ENCODE measurements at places on chromosomes 4 and X.

DNA sequence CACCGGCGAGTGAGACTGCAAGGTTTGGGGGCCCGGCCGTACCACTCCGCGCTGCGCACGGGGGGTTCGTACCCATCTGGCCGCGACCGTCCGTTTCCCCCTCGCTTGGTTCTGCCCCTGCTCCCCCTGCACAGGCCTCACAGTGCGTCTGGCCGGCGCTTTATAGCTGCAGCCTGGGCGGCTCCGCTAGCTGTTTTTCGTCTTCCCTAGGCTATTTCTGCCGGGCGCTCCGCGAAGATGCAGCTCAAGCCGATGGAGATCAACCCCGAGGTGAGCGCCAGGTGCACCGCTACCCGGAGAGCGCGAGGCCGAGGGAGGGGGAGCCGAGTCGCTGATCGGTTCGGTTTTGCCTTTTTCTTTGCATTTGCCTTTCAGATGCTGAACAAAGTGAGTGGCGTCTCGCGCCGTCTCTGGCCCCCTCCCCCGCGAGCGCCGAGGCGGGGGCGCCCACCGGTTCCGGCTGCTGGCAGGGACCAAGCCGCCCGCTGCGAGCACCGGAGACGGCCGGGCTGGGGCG, at the start of gene UCHL1:
Gene UCHL1, plus strand, starts transcription at position 189 of the 517 bp plus-strand sequence. Its CDS starts 49 bp downstream, at position 238.
- H3K36me3 ChIP-seq, result no peaks in the 10 kb centered on the region
- H3K4me1 ChIP-seq, result no peaks in the 10 kb centered on the region
- H3K4me3 ChIP-seq, result no peak within 1 kb of the TSS
- DNase-seq, result no peak
- no peak within 1 kb of the TSS for H3K27ac ChIP-seq

DNA sequence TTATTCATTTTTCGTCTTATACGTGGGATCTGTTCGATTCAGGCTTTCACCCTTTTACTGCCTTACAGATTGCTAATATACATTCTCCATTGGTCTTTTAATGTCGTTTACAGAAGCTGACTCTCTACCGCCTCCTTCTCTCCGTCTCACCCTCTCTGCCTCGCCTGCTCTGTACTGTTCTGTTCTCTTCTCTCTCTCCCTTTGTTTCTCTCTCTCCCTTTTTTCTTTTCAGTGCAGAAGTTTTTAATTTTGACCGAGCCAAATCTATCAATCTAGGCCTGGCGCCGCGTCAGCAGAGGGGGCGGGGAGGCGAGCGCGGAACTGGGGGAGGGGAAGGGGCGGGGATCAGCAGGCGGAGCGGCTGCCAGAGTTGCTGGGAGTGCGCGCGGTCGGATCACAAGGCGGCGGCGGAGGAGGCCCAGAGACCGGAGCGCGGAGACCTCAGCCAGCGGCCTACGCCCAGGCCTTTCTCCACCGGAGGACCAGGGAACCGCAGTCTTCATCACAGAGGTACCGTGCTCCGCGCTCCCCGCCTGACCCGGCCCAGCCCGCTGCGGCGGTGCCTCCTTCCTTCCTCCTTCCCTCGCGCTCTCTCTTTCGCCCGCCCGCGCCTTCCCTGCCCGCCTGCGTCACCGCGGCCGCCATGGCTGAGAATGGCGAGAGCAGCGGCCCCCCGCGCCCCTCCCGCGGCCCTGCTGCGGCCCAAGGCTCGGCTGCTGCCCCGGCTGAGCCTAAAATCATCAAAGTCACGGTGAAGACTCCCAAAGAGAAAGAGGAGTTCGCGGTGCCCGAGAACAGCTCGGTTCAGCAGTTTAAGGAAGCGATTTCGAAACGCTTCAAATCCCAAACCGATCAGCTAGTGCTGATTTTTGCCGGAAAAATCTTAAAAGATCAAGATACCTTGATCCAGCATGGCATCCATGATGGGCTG, at the start of gene UBQLN2:
Gene UBQLN2, plus strand, starts transcription at position 397 of the 931 bp plus-strand sequence. Its CDS starts 247 bp downstream, at position 644.
- peak; percentile 77 for DNase-seq
- peak within 1 kb of the TSS; percentile 86 for H3K4me3 ChIP-seq
- no peaks in the 10 kb centered on the region for H3K27me3 ChIP-seq
- peaks cover under 1% of the 10 kb centered on the region for H3K4me1 ChIP-seq
- peak within 1 kb of the TSS; percentile 93 for H3K27ac ChIP-seq

DNA sequence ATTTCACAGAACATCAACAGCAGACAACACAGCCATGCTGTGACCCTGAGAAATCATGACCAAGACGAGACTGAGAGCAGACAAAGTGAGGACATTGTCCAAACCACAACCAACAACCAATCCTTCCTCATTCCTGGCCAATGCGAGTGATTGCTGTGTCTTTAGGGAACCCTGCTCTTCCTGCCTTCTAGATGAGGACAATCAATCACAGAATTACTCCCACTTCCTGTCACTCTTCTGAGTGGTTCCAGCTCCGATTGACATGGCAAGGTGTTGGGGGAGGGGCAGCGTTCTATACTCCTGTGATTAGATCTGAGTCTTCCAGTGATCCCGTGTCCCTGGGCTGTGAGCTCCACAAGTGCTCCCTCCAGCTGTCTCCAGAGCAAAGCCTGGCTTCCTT, 227.8 kb downstream of the STIM2 start:
- H3K36me3 ChIP-seq, result no peaks in the 10 kb centered on the region
- H3K4me1 ChIP-seq, result peaks cover 11% of the 10 kb centered on the region
- no peak overlapping the region for H3K4me3 ChIP-seq
- peaks cover 7% of the 10 kb centered on the region for H3K27me3 ChIP-seq
- DNase-seq, result no peak
- no peak overlapping the region for H3K27ac ChIP-seq

- H3K4me1 ChIP-seq, result peaks cover 15% of the 10 kb centered on the region
- no peak overlapping the region for H3K27ac ChIP-seq
- no peak overlapping the region for H3K4me3 ChIP-seq
- no peak for DNase-seq
Measured at GRCh38 chrX:47579537-47579936, 2.7 kb upstream of the TIMP1 start.

DNA sequence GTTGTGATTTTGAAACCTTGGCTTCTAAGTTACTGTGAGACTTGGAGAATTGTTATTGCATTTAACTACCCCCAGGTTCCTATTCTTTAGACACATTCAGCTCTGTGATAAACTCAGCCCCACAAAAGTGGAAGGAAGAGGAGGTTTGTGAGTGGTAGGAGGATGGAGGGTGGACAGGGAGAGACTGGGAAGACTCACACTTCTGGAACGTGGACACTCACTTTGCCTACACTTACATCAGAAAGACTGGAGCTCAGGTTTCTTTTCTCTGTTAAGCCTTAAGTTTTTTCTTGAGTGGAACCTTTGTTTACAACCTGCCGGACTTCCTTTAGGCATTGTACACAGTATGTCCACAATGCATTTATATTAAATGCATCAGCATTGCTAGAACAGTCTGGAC, 99.0 kb downstream of the AREG start:
- no peaks in the 10 kb centered on the region for H3K27me3 ChIP-seq
- H3K36me3 ChIP-seq, result no peaks in the 10 kb centered on the region
- H3K4me3 ChIP-seq, result no peak overlapping the region
- H3K4me1 ChIP-seq, result no peaks in the 10 kb centered on the region
- no peak overlapping the region for H3K27ac ChIP-seq
- DNase-seq, result no peak

DNA sequence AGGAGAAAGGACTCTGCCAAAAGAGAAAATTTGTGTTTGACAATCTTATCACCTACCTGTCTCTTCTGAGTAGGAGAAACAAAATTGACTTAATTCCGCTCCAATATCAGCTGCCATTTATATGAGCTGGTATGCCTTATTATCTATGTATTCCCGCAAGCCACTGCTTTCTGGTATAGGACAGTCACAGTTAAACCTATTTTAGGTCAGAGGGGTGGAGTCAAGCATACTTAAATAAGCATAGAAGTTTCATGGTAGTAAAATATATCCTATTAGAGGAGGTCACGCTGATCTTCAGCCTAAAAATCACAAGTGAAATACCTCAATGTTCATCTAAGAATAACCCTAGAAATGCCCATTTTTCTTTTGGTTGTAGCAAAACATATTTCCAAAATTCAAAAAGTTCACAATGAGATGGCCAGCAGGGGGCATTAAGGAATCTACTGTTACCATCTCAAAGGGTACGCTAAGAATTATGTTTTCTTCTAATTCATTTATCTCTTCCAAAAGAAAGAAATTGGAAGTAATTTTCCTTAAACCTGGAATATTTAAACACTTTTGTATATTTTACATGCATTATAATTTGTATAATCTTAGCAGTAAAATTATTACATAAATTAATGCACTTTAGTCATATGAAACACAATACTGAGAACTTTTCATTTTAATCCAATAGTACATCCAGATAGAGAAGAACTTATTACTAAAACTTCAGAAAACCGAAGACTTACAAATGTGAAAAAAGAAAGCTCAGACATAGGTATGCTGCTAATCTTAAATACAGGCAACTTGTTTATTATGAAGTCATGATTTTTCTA, 10.5 kb downstream of the PPAT start:
- no peak overlapping the region for H3K27ac ChIP-seq
- peak; percentile 47 for DNase-seq
- no peak overlapping the region for H3K4me3 ChIP-seq
- H3K36me3 ChIP-seq, result no peaks in the 10 kb centered on the region

- no peaks in the 10 kb centered on the region for H3K36me3 ChIP-seq
- no peak overlapping the region for H3K4me3 ChIP-seq
- no peaks in the 10 kb centered on the region for H3K27me3 ChIP-seq
- DNase-seq, result no peak
Measured at GRCh38 chr4:97525236-97525635, 618.0 kb downstream of the STPG2 start.

DNA sequence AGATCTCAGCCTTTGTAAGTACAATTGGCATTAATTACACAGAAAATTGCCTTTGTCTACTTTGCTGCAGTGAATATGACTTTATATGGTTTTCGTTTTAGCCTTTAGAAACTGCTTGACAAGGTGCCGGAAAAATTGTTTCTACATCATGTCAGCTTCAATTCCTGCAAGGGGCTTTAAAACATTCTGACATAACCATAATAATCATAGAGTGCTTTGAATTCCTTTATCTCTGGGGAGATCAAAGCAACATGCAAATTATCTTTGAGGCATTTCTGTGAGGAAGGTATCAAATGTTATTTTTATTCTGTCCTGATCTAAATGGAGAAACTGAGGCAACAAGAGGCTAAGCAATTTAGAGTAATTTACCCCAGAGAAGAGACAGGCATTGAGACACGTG, 57.8 kb downstream of the MMRN1 start:
- no peak overlapping the region for H3K27ac ChIP-seq
- no peaks in the 10 kb centered on the region for H3K36me3 ChIP-seq
- H3K4me3 ChIP-seq, result no peak overlapping the region
- no peaks in the 10 kb centered on the region for H3K4me1 ChIP-seq

- H3K27me3 ChIP-seq, result no peaks in the 10 kb centered on the region
- no peak overlapping the region for H3K27ac ChIP-seq
- H3K36me3 ChIP-seq, result no peaks in the 10 kb centered on the region
- no peaks in the 10 kb centered on the region for H3K4me1 ChIP-seq
- no peak for DNase-seq
Measured at GRCh38 chr4:100929758-100930157, 411.9 kb upstream of the EMCN start.

- DNase-seq, result no peak
- H3K4me1 ChIP-seq, result no peaks in the 10 kb centered on the region
Measured at GRCh38 chrX:140733766-140734342, 24.3 kb downstream of the LINC00632 start.

GRCh38 chrX:100070334-100070849, 339.7 kb downstream of the PCDH19 start:
- H3K4me1 ChIP-seq, result no peaks in the 10 kb centered on the region
- H3K4me3 ChIP-seq, result no peak overlapping the region
- H3K27ac ChIP-seq, result no peak overlapping the region

- H3K27me3 ChIP-seq, result no peaks in the 10 kb centered on the region
- H3K27ac ChIP-seq, result no peak overlapping the region
- no peaks in the 10 kb centered on the region for H3K36me3 ChIP-seq
- H3K4me1 ChIP-seq, result no peaks in the 10 kb centered on the region
- no peak for DNase-seq
- no peak overlapping the region for H3K4me3 ChIP-seq
Measured at GRCh38 chrX:54482839-54483593, 13.0 kb downstream of the FGD1 start.

- no peaks in the 10 kb centered on the region for H3K36me3 ChIP-seq
- no peaks in the 10 kb centered on the region for H3K27me3 ChIP-seq
- H3K27ac ChIP-seq, result no peak overlapping the region
Measured at GRCh38 chr4:4762909-4763821, 96.3 kb upstream of the MSX1 start.

GRCh38 chr4:121227341-121227792, 63.2 kb upstream of the TNIP3 start:
- peak overlapping the region; percentile 22 for H3K27ac ChIP-seq
- H3K4me3 ChIP-seq, result peak overlapping the region; percentile 42
- no peaks in the 10 kb centered on the region for H3K36me3 ChIP-seq

DNA sequence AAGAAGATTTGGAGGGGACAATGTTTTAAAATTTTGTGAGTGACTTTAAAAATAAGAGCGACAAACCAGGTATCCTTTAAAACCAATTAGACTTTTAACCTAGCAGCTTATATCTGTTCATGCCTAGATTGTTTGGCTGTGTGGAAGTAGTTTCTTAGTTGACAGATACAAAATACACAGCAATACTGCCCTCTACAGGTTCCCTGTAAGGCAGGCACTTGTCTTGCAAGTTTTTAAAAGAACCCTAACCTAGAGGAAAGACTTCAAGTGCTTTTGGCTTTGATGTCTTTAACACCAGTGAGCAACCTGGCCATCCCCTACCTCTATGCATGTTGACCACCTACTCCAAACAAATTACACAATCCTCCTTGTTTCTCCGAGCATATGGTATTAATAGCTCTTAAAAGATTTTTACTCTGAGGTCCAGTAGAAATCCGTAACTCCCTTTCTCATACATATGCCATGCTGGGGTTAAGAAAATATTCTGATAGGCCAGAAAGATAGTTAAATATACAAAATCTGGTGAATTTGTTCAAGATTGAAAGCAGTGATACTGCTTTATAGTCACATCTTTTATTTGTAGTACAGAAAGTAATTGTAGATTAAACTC, 273.0 kb downstream of the ARHGAP24 start:
- no peaks in the 10 kb centered on the region for H3K36me3 ChIP-seq
- H3K27ac ChIP-seq, result no peak overlapping the region
- no peak overlapping the region for H3K4me3 ChIP-seq

DNA sequence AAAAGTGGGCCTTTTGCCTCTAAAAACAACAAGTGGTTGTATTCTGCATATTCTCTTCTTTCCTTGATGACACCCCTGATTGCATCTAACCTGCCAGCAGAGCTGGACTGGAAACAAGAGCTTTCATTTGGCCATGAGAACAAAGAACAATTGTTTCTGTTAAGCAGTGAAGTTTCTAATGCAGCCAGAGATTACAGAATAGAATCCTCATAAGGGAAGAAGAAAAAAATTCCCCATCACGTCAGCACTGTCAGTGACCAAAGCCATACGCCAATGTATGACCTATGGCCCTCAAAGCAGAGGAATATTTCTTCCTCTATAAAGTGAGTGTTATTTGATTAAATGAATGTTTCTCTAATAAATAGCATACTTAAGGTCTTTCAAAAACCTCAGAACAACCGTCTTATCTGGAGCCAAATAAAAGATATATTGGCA, 529.1 kb upstream of the INTU start:
- H3K4me3 ChIP-seq, result no peak overlapping the region
- H3K27ac ChIP-seq, result no peak overlapping the region
- H3K36me3 ChIP-seq, result no peaks in the 10 kb centered on the region
- no peaks in the 10 kb centered on the region for H3K4me1 ChIP-seq
- no peaks in the 10 kb centered on the region for H3K27me3 ChIP-seq
